ENCODE measurements at places on chromosomes 7 and 10.

DNA sequence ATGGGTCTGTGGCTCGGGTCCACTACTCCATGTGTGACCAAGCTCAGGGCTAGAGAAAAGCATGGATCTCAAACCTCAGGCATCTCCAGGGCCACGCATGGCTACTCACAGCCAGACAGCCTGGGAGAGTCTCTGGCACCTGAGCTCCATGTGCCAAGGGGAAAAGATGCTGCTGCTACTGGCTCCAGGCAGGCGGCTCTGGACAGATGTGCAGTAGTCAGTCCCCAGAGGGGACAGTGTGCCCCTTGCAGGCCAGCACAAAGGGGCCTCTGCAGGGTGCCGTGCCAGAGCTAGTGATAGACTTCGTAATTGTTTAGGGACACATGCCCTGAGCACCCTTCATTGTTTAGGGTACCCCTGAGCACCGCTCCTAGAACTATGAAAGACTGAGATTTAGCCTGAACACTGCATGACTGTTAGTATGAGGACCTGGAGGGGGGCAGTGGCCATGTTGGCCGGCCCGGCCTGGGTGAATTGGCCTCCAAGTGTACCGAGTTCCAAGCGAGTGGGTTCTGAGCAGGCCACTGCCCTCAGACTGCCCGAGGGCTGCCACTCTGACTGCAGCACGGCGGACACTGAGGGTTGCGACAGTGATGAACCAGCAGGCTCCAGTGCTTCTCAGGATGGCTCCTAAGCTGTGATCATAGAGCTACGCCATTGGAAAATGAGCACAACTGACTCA lies 80.7 kb downstream of the TCERG1L start:
- DNase-seq: no peak

- no peak for DNase-seq
Observed at GRCh38 chr10:129530581-129530980, 63.5 kb downstream of the MGMT start.

DNA sequence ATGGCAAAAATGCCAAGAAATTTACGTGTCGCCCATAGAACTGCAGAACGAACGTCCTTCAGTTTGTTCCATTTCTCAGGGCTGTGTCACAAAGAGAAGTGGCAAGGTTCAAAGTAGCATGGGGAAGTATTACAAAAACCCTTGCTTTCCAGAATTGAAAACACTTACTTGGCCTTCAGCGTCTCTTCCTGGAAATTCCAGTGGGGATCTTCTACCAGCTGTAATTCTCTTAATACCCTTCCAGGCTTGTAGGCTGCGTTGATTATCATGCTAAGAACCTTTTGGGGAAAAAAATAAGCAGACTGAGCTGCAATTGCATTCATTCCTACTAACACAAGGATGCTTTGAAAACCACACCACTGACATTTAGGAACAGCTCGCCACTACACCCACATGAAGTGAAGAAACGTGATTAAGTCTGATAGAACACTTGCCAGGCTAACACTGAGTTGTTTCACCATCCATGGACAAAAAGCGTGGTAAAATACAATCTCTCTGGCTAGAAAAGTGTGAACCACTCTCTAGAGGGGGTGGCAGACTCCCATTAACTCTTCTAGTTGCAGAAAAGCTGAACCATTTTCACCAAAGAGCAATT lies 222.3 kb downstream of the SFMBT2 start:
- DNase-seq: no peak

DNA sequence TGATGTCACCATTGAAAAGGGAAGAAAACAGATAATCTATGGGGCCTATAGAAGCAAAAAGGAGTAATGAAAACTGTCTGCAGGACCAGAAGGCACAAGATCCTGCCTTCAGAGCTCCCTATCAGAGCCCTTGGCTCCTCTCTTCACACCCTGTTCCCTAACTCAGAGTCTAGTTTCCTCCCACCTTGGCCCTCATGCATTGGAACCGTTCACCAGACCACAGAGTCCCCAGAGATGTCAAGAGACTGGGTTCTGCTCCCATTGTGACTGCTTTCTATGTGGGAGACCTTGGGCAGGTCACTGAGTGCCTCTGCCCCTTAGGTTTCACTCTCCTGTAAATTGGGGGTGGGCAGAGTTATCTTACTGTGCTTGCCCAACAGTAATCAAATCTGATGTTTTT lies 80.1 kb upstream of the RPA3 start:
- DNase-seq: no peak

GRCh38 chr10:132980426-132981172 lies 38.2 kb upstream of the CFAP46 start:
- DNase-seq: no peak

GRCh38 chr7:2205036-2205780 lies 27.5 kb downstream of the MAD1L1 start:
- no peak for DNase-seq

DNA sequence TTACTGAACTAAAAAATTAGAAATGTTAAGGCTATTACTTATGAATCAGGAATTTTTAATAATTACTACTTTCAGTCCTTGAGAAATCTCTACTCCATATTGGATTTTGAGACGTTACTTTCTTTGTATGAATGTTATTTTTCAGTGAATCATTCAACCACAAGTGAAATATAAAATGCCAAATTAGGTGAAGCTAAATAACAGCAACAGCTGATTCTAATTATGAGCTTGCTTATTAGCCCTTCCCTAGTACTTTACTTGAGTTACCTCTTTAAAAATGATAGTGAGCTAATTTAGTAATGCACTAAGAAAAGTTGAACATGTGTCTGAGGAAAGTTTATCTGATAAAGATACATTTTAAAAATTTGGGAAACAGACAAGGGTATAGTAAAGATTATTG lies 51.4 kb downstream of the PCGF5 start:
- DNase-seq: no peak

DNA sequence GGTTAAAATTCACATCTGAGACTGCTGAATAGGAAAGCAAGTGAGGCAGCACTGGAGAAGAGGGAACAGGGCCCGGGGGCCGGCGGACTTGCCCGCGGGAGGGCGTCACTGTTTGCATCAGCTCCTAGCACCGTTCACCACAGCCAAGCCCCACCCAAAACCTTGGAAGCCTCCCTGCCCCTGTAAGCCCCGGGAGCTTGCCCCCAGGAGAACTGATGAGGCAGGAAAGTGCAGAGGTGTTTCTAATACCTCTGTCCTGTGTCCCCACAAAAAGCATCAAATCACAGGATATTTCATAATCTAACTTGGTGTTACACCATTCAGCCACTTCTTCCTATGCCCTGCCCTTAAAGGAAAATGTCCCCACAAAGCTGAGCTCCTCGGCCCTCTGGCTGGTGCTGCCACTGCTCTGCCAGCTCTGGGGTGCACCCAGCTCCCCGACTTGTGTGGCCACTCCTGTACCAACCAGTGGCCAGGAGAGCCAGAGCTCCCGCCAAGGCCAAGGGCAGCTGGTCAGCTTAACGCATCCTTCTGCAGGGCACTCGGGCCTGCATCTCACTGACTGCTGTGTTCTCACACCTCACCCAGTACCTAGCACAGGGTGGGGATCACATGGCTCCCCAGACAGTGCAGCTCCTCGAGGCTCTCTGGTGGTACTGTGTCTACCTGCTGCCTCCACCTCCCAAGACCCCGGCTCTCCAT lies 47.3 kb upstream of the CNPY1 start:
- DNase-seq: no peak

GRCh38 chr10:132599732-132600131 lies 62.1 kb downstream of the INPP5A start:
- DNase-seq: no peak

GRCh38 chr10:7405637-7406036 lies 5.2 kb downstream of the SFMBT2 start:
- no peak for DNase-seq

- DNase-seq: no peak
Observed at GRCh38 chr10:72316386-72316700, 38.4 kb downstream of the DNAJB12 start.

DNA sequence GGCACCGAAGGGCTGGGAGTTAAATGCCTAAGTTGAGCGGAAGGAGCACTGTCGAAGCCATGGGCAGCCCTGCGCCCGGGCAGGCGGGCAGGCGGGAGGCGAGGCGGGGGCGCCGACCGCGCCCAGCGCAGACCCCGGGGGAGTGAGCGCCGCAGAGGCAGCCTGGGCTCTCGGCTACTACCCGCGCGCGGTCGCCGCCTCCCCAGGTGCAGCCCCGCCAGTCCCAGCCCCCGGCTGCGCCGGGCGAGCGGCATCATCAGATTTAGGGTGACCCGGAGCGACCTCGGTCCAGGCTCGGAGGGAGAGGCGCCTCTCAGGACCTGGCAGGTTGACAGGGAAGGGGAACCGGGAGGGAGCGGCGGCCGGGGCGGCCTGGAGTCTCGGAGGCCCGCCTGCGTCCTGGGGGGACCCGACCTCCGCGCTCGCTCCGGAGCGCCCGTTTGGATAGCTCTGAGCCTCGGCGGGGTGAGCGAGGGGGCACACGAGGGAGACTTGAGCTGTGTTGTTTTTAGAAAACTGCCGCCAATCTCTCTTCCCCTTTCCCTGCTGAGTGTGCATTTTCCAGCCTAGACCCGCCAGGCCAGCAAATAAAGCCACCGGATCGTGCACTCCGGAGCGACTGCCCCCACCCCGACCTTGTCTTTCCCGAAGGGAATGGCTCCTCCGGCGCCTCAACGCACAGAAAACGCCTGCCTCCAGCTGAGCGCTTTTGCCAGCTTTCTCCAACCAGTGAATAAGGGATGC lies 2.3 kb upstream of the NRP1 start:
- no peak for DNase-seq

- no peak for DNase-seq
Observed at GRCh38 chr7:149422914-149423301, 38.0 kb downstream of the ZNF777 start.

- DNase-seq: no peak
Observed at GRCh38 chr7:29435167-29435566, 128.5 kb upstream of the PRR15 start.

DNA sequence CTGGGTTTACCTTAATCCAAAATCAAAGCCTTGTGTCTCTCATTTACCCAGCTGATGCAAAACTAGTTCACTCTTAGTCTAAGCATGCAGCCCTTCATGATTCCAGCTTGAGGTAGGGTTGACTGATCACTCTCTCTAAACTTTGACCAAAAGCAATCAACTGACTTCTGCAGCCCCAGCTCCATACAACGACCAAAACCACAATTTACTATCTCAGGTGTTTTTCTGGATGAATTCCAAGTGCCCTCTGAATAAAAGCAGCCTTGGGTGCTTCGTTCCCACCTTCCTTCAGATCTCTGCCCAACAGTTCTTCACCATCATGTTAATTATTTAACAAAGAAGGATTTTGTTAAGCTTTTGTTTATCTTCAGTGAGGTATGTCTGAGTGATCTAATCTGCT lies 62.6 kb downstream of the CCDC6 start:
- no peak for DNase-seq

DNA sequence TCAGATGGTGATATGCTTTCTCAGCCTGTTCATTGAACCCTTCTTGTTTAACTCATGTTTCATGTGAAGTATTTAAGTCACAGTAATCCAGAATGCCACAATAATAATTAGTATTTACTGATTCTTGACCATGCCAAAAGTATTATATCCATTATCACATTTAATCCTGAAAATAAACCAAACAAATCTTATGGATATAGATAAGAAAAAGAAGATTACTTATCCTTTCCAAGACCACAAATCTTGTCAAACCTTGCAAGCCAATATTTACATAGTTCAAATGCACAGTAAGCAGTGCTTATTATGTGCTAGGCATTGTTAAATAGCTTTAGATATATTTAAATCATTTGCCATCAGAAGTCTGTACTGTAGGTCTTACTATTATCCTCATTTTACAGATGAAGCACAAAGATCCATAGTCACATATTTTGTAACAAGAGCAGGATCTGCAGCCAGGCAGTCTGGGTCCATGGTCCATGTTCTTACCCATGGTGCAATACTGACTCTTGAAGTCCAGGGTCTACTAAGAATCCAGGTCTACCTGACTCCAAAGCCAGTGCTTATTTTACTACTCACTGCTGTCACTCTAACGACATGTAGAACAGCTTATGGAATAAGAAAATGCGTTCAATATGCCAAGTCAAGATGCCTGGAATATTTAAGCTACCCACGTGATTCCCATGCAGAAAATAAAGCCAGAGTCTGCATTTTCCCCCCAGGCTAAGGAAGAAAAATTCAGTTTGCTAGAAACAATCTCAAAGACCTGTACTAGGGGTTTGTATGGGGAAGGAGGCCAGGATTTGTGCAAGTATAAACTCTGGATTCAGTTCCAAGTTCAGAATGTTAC lies 984.8 kb upstream of the LRRTM3 start:
- no peak for DNase-seq

GRCh38 chr7:103928581-103928980 lies 60.9 kb downstream of the RELN start:
- DNase-seq: no peak

- no peak for DNase-seq
Observed at GRCh38 chr7:111750228-111750627, 187.9 kb upstream of the IMMP2L start.

GRCh38 chr7:55546814-55547213 lies 25.5 kb downstream of the VOPP1 start:
- peak; percentile 22 for DNase-seq

DNA sequence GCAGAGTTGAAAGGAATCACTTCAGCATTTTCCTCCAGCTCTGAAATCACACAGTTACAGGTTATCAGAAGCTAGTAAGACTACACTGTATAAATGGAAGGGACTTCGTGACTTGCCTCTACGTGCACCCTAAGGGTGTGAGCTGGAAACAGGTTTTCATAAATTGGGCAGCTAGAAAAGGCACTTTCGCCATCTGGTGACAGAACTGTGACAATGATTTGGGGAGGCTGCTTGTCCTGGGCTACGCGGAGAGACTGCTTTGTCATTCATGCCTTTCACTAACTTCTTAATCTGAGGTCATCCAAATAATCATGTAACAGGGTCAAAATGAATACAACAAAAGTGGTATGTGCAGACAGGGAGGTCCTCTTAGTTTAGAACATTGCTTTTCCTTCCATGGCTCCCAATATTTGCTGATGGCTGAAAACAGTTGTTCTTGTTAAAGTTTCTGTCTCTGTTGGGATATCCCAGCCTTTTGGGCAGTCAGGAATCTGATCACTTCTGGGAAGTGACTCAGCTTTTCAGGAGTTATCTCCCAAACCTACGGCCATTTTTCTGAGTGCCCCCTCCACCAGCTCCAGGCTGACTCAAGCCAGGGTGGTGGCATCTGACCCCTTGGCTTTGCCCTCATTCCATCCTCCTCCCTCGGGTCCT lies 17.8 kb downstream of the VWC2 start:
- peak; percentile 31 for DNase-seq

- no peak for DNase-seq
Observed at GRCh38 chr10:75441196-75441595, 9.8 kb downstream of the LRMDA start.

DNA sequence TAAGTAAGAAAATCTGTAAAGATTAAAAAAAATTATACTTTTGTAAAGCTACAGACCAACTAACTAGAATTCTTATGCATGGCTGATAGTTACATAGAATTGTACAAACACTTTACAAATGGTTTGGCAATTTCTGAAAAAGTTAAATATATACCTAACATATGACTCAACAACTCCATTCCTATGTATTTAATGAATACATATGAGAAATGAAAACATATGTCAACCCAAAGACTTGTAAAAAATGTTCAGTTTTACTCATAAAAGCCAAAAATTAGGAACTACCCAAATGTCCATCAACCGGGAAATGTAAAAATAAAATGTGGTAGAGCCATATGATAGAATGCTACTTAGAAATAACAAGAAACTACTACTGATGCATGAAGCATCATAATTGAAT lies 152.6 kb upstream of the NRG3 start:
- no peak for DNase-seq
